ENCODE measurements at places on chromosomes 6 and 20.
A peak's percentile ranks its signal among the peaks of the same experiment; 100 is the strongest.

DNA sequence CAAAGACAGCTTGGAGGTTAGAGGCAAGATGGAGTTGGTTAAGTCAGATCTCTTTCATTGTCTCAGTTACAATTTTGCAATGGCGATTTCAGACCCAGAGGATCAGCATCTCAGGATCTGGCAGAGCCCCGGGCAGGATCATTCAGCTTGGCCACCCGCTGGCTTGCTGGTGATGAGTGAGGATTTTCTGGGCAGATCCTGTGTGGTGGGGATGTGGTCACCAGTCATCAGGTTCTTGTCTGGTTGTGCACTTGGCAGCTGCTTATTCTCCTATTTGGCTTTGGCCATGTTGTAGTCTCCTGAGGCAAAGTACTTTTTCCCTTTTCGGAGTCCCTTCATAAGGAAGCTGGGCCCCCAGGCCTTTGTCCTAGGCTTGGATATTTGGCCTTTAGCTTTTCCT is 953.9 kb downstream of the KIF16B start:
- no peak for DNase-seq

GRCh38 chr6:132482581-132482980 is 30.3 kb downstream of the STX7 start:
- DNase-seq, result no peak

- no peak for DNase-seq
Measured at GRCh38 chr6:35678021-35678654, 10.6 kb downstream of the FKBP5 start.

- no peak for DNase-seq
Measured at GRCh38 chr20:20549267-20549612, 163.2 kb downstream of the RALGAPA2 start.

DNA sequence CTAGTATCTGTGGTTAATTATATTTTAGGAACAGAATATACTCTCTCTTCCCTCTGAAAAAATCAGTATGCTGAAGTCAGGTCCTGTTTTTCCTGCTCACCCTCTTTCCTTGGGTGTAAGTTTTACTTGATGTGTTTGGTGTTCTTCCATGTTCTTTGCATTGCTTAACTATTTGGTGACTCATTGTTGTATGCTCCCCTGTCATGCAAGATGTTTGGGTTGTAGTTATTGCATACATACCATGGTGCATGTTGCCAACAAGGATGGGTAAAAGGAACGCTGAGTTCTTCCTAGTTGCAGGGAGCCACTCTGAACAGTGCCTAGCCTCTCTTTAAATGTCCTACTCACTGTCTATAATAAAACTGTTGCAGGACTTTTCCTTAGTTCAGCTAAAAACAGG is 207.9 kb upstream of the LAMP5 start:
- no peak for DNase-seq

- no peak for DNase-seq
Measured at GRCh38 chr20:1374246-1374645, 18.6 kb downstream of the FKBP1A start.

DNA sequence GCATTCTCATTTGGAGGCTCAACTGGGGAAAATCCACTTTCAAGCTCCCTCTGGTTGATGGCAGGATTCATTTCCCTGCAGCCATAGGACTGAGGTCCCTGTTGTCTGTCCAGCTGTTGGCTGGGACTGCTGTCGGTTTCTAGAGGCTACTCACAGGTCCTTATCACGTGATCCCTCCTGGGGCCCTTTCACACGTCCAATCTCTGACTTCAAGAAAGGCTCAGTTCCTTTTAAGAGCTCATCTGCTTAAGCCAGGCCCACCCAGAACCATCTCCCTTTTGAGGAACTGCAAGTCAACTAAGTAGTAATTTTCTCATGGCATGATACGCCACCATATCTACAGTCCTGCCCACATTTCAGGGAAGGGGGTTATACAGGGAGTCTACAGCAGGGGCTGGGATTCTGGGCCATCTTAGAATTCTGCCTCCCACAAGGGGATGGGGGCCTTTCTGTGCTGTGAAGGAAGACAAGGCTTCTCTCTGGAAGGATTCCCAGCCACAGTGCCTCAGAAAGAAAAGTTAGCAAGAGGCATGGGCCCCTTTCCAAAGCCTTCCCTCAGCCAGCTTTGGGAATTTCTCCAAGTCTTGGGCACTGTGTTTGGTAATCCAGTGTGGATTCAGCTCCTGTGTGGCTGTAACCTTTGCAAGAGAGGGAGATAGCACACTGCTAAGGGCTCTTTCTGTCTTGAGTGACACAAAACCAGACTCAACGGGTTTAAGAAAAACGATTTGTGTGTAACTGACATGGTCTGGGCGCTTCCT is 66.4 kb downstream of the CTCFL start:
- DNase-seq, result no peak

GRCh38 chr6:128389820-128390534 is 130.4 kb downstream of the PTPRK start:
- no peak for DNase-seq

GRCh38 chr6:506508-506907 is 115.0 kb downstream of the IRF4 start:
- peak; percentile 62 for DNase-seq

GRCh38 chr6:53707108-53707897 is 41.7 kb upstream of the KLHL31 start:
- DNase-seq, result no peak

DNA sequence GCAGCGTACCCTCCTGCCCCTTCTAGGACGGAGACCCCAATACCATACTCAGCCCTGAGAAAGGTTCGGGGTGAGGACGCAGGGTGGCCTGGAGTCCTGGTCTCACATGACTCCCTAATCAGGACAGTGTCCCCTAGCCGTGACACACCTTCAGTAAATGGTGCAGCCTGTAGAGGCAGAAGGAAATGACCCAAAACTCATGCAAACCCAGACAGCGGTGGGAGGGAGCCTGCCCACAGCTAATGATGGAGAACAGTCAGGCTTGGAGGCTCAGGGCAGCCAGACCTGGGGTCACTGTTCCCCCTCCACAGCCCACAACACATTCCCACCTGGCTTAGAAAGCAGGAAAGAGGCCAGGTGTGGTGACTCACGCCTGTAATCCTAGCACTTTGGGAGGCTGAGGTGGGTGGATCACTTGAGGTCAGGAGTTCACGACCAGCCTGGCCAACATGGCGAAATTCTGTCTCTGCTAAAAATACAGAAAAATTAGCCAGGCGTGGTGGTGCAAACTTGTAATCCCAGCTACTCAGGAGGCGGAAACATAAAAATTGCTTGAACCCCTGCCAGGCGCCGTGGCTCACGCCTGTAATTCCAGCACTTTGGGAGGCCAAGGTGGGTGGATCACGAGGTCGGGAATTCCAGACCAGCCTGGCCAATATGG is 8.8 kb upstream of the HMGA1 start:
- DNase-seq, result no peak

DNA sequence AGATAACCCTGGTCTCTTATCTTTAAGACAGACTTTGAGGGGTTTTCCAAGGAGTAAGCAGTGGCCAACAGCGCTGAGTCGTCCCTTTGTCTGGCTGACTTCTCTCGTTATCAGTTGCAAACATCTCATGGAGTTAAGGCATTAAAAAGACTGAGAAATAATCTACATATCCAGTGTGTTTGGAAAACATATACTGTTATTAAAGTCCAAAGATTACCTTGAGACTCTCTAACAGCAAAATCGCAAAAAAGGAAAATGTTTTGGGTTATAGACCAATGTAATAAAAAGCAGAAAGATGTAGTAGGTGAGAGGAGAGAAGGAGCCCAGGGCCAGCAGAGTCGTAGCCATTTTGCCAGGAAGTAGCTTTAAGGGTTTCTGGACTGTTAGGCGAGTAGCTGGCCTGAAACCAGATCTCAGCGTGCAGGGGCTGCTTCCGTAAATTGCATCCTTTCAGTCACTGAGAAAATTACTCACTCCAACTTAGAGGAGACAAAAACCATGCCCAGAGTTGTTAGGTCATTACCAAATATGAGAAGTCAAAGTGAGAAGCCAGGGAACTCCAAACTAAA is 24.6 kb downstream of the MYLK4 start:
- DNase-seq, result no peak

- no peak for DNase-seq
Measured at GRCh38 chr6:124901084-124901483, 61.2 kb upstream of the RNF217 start.

- DNase-seq, result no peak
Measured at GRCh38 chr6:41640426-41640825, 2.2 kb downstream of the MDFI start.

GRCh38 chr20:63791497-63792156 is 39.4 kb downstream of the ZBTB46 start:
- DNase-seq, result no peak

- no peak for DNase-seq
Measured at GRCh38 chr6:126312013-126312665, 27.8 kb upstream of the CENPW start.

GRCh38 chr6:163412341-163412740 is 2.2 kb upstream of the QKI start:
- DNase-seq, result no peak

GRCh38 chr6:132494954-132495353 is 18.0 kb downstream of the STX7 start:
- DNase-seq, result no peak

GRCh38 chr20:58374027-58374850 is 14.8 kb upstream of the VAPB start:
- no peak for DNase-seq

DNA sequence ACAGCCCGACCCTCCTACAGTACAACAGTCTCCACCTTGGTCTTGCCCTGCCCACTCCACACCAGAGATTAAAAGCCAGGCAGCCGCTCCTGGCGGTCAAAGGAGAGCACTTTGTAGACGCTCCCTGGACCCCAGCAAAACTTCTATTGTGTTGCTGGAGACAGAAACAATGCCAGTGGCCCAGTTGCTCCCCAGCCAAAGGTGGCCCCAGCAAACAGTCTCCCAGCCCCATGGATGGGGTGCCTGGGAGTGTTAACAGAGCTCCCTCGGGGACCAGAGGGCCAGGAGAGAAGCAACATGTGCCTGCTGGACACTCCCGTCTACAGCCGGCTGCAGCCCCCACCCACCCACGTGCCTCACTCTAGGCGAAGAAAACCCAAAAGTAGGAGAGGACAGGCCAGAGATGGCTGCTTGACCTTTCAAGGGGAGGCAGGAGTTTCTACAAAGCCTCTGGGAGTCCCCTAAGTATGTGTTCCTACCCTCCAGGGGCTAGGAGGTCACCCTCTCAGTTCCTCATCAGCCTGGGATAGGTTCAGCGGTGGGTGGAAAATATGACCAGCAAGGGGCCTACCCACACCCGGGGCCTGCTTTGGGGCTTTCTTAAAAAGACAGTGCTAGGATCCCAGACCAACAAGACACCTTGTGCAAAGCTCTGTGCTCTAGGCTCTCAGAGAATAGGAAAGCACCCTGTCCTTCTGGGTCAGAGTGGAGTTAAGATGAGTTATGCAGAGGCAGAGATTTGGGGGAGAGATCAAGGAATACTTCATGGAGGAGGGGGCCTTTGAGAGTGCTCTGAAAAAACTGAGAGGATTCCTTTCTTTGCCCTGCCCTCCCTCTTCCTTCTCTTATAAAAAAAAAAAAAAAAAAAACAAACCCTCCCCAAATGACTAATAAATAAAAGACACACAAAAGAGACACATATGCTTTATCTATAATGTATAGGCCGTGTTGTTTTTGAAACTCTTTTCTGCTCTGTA is 19.0 kb upstream of the PREX1 start:
- DNase-seq, result peak; percentile 37

GRCh38 chr20:61321481-61321880 is 69.4 kb downstream of the CDH4 start:
- DNase-seq, result no peak

DNA sequence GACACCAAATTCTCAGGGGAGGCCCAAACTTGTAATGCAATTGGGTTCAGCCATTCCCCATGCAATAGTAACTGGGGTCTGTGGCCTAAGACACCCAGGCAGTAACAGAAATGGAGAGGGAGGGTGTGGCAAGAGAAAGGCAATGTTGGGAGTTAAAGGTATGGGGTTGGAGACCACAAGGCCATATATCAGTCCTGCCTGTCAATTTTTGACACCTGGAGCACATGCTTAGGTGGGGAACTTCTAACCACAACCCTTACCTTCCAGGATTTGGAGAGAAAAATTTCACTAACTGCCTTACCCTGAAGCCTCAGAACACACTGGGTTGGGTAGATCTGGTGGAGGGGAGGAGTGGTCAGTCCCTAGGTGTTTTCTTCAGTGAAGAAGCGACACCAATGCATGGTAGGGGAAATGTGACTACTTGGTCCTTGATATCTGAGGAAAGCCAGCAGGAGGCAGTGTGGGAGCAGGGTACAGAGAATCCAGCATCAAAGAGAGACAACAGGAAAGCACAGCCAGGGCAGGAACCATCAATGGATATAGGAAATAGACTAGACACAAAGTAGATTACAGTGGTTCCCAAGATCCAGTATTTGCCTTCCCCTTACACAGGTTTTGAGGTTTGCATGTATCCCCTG is 6.8 kb upstream of the USP49 start:
- peak; percentile 46 for DNase-seq

DNA sequence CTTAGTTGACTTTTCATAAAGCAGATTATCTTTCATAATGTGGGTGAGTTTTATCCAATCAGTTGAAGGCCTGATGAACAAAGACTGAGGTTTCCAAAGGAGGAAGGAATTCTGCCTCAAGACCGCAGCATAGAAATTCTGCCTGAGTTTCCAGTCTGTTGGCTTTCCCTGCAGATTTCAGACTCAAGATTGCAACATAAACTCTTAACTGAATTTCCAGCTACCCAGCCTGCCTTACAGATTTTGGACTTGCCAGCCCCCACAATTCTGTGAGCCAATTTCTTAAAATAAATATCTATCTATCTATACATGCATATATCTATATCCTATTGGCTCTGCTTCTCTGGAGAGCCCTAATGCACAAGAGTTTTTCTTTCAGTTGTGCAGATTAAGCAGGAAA is 57.3 kb upstream of the SMLR1 start:
- DNase-seq, result no peak

DNA sequence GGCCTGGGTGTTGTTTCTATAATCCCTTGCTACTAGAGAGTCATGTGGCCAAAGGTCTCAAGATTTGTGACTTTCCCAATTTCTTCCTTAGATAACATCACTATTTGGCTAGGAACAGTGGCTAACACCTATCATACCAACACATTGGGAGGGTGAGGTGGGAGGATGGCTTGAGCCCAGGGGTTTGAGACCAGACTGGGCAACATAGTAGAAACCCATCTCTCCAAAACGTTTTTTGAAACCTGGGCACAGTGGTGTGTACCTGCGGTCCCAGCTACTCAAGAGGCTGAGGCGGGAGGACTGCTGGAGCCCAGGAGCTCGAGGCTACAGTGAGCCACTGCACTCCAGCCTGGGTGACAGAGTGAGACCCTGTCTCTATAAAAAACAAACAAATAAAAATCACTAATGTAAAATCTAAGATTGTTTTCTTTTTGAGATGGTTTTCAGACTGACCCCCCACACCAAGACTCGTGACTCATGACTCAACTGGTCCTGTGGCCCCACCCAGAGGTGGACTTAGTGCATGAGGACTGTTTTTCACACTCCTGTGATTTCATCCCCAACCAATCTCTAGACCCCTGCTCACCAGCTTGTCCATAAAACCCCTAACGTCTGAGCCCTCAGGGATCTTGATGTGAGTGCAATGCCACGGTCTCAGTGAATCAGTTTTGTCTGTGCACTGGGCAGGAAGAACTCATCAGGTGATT is 48.3 kb upstream of the KIF16B start:
- no peak for DNase-seq
